T-helper 1 cell (primary cell): ENCODE measurements at places on chromosomes 1 and 21.

- DNase-seq, result no peak
Measured at GRCh38 chr1:211524521-211524920, 32.6 kb upstream of the RD3 start.

DNA sequence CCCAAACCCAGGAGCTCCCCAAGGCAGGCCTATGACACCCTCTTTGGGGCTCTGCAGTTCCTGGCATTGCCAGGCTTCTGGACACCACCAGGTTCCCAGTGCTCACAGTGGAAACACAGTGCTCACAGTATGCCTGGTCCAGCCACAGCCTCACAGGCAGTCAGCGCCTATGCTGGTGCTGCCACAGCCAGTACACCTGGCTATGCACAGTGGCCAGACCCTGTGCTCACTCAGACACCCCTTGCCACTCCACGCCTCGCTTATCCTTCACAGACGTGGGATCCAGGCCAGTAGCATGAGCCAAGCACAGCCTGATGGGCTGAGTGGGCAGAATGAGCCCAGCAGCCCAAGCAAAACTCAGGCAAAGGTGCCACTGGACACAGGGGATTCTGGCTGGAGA lies 579.2 kb upstream of the ADGRL2 start:
- DNase-seq, result no peak

- DNase-seq, result no peak
Measured at GRCh38 chr1:207003210-207003609, 29.3 kb downstream of the C1orf116 start.

- peak; percentile 13 for DNase-seq
Measured at GRCh38 chr1:207495801-207496792, at the start of gene CR1. TSS of gene CR1 (plus strand) at chr1:207496157. CDS start at chr1:207496268, 111 bp downstream.

DNA sequence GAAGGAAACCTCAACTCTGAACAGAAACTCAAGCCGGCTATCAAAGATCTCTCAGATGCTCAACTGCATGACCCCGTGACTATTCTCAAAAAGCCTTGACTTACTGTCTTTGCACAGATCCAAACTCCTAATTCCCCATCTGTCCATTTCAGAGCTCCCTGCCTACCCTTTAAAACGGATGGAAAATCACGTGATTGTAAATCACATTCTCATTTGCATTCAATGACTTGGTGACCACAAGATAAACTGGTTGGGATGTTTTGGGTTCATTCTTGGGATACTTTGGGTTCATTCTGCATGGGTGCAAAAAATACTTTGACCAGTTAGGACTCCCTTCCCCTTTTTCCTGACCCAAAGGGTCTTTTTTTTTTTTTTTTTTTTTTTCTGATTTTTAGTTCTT lies 41.3 kb upstream of the RUNX1 start:
- DNase-seq, result no peak

GRCh38 chr21:35764586-35764985 lies 295.7 kb downstream of the SETD4 start:
- no peak for DNase-seq

DNA sequence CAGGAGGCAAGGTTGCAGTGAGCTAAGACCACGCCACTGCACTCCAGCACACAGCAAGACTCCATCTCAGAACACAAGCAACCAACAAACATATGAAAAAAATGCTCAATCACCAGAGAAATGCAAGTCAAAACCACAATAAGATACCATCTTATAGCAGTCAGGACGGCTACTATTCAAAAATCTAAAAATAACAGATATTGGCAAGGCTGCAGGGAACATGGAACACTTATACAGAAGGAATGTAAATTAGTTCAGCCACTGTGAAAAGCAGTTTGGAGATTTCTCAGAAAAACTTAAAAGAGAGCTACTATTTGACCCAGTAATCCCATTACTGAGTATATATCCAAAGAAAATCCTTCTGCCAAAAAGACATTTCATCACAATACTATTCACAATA lies 27.6 kb upstream of the POGK start:
- no peak for DNase-seq

DNA sequence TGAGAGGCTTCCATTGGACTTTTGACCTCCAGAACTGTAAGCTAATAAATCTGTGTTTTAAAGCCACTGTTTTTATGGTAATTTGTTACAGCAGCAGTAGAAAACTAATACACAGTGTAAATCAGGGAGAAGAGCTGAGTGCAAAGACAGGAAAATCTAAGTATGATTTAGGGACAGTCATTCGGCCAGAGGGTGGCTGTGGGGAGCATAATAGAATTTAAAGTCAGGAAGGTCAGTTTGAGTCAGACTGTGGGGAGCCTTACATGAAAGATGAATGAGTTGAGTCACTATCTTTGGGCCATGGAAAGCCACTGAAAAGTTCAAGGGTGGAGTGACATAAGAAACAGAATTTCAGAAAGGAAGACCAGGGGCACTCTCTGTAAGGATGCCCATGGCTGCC lies 52.4 kb upstream of the SSX2IP start:
- no peak for DNase-seq

DNA sequence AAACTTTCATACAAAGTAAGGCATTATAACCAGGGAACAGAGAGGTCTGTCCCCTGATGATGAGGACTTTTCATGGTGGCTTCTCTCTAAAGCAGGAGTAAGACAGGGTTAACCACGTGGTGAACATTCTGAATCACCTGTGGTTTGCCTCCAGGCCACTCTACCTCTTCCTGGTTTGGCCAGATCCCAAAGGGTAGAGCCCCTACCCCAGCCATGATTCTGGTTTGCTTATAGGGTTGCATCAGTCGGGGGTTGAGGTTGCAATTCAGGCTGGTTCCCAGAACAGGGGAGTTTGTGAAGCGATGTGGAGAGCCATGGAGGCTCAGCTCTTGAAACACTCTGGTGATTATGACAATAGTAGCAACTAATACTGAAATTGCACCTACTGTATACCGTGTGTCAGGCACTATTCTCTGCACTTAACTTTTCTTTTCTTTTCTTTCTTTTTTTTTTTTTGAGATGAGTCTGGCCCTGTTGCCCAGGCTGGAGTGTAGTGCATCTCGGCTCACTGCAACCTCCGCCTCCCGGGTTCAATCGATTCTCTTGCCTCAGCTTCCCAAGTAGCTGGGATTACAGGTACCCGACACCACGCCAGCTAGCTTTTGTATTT lies 8.3 kb downstream of the CNR2 start:
- peak; percentile 64 for DNase-seq

DNA sequence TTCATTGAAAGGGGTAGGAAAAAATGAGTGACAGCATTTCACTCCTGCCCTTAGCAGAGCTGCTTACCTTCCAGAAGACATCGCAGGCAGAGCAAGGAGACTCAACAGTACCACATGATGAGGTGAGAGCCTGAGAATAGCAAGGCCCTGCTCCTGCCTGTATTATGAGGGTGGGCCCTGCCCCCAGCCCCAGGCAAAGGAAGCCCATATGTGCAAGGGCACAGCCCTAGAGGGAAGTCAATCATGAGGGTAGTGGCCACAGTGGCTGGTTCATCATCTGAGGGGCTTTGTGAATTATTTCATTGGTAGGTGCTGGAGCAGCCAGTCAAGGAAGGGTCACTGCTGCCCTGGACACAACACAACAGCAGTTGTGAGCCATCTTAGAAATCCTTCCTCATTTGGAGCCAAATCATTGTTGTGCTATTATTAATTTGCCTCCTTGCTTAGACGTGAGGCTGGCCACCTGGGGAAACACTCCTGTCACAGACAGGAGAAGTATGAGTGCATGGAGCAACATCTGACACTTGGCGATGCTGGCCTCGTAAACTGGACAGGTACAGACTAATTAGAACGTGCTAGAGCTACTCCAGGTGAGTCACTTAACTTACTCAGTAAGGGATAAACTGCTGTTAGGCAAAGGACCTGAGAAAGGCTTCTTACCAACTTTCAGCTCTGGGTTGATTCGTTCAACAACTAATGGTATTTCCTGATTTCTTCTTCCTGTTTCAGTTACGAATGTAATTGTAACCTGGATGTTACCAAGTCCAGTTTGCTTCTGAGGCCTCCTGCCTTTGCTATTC lies 22.7 kb upstream of the ACBD6 start:
- DNase-seq, result no peak

DNA sequence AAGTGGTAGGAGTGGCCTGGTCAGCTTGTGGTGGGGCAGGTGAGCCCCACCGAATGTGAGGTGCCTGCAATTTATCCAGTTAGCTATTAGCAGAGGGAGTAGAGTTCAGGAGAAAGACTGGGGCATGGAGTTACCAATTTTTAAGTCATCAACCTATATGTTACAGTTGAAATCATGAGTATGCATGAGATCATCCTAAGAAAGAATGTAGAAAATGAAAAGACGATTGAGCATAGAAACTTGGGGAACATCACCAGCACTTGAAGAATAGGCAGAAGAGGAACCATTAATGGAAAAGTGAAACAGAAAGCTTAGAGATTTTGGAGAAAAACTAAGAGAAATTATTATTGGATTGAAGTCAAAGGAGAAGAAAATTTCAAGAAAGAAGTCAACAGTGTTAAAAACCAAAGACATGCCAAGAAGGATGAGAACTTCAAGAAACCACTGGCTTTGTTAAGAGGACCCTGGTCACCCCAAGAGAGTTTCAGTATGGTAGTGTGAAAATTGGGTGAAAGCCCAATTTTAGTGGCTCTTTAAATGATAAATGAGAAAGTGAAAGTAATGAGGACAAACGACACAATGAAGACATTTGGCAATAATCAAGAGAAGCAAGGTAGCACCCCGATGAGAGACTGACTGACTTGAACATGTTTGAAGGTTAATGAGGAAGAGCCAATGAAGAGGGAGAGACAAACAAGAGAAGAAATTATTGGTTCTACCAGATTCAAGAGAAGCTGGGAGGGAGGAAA lies 36.7 kb downstream of the DNASE2B start:
- peak; percentile 24 for DNase-seq

GRCh38 chr1:10830961-10831668 lies 34.7 kb upstream of the CASZ1 start:
- DNase-seq, result no peak

GRCh38 chr1:62177621-62178020 lies 17.0 kb upstream of the L1TD1 start:
- DNase-seq, result no peak

DNA sequence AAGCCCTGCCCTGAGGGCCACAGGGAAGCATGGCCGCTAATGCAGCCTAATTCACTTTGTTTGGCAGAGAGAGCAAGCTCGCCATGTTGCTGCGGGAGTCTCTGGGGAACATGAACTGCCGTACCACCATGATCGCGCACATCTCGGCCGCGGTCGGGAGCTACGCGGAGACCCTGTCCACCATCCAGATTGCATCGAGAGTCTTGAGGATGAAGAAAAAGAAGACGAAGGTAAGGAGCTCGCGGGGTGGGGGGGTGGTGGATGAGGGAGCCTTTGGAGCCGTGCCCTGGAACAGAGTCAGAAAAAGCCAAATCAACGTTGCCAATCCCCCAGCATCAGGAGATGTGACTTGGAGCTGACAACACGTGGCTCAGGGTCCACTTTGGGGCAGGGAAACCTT lies 529.4 kb downstream of the KIF26B start:
- DNase-seq, result no peak

DNA sequence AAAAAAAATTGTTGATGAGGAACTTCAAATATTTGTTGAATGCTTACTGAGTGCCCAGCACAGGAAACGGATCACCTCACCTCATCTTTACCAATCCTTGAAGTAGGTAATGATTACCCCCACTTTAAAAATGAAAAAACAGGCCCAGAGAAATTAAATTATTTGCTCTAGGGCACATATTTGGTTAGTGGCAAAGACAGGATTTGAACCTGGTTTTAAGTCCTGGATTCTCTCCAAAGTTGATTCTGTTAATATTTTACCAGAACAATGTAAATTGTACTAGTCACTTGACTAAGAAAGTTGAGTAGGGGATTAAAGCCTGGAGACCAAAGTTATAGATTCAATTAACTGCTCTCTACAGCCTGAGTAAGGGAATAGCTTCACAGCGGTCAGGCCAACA lies 97.9 kb downstream of the GIPC2 start:
- DNase-seq, result no peak

GRCh38 chr1:52867087-52867863 lies 24.7 kb downstream of the ZYG11A start:
- no peak for DNase-seq

GRCh38 chr21:34545079-34545884 lies 33.3 kb upstream of the KCNE1 start:
- peak; percentile 48 for DNase-seq

DNA sequence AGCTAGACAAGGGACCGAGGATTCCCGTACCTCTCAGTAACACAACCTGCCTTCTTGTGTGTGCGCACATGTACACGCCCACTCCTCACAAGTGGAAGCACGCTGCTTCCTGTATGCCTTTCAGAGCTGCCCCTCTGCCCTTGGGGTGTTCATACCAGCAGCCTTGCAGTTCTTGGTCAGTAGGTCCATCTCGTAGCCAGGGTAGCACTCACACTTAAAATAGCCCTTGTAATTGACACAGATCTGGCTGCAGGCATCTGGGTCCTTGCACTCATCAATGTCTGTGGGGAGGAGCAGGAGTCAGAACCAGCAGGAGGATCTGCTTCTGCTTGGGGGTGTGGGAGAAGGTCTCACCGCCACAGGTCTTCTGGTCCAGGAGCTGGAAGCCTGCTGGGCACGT lies 32.6 kb upstream of the MAGOH start:
- DNase-seq, result no peak
